ENCODE measurements at places on chromosomes 4 and X. TPM values are rescaled to one million over a fixed set of nuclear protein-coding genes. Genes with fewer than 3 reads are reported as not detected.

DNA sequence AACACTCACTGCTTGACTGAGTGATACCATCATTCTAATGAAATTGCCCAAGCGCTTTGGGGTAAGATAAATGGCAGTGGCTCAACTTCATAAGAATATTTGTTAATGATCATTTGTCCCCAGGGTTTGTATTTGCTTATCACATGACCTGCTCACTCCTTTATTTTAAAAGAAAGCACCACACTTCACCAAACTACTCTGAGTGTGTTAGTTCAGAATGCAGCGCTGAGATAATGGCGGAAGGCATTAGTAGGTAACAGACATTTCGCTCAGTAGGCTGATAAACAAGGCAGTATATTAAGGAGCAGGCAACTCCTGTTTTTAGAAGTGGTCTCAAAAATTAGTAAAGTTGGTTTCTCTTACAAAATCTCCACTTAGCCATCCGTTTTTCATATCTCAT is 1.6 kb downstream of the SNX25 start:
- DNase-seq, result no peak

DNA sequence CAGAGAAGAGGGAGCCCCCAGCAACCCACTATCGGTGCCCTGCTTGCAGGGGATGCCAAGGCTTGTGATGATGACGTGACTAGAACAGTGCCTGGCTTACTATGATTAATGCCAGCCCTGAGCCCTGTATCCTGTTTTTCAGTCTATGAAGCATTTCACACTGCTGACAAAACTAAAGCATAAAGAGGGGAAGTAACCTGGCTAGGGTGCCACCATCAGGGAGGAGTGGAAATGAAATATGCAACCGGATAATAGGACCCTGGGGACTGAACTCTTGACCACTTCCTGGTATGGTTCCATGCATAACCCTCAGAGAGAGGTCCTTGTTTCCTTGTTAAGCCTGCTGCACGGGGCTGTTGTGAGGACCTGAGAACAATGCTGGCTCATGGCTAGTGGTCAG is 50.3 kb downstream of the MED28 start:
- no peak for DNase-seq

DNA sequence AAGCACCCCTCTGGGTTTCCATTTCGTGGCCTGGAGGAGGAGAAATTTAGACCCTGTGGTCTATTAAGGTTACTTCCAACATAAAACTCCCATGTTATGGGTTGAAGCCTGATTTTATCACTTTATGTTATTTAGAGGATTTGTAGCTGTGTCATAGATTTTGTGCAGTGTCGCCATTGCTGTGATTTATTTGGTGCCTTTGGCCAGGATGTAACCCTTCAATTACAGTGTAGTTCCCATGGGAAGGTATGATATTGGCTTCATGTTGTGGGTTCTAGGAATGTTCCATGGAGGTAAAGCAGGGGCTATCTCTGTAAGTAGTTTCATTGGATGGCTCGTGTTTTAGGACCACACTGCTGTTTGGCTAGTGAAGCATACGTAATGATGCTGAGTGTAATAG is 58.5 kb downstream of the TMEM131L start:
- DNase-seq, result no peak

DNA sequence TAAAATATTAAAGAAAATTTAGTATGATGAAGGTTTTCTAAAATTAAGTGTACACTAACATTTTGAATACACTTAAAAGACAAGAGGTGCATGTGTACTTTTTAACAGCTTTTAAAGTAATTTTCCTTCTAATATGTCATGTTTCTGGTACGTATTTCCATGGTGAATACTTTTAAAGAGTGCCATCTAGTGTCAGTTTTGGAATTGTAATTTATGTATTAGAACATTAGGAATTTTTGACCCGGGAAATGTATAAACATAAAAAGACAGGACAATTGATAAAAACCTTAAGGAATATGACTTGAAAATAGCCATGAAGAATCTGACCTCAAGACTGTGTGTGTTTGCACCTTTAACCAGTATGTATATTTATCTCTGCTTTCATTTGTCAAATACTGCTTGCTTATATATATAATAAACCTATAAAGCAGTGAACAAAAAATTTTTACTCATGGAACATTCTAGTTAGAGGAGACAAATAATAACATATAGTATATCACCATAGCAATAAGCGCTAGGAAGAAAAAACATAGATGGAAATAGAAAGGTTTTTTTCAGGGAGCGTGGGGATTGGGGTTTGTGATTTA is 7.2 kb downstream of the GSTCD start:
- no peak for DNase-seq

- no peak for DNase-seq
These were observed 127.7 kb downstream of the MANBA start for GRCh38 chr4:102633100-102633499.

DNA sequence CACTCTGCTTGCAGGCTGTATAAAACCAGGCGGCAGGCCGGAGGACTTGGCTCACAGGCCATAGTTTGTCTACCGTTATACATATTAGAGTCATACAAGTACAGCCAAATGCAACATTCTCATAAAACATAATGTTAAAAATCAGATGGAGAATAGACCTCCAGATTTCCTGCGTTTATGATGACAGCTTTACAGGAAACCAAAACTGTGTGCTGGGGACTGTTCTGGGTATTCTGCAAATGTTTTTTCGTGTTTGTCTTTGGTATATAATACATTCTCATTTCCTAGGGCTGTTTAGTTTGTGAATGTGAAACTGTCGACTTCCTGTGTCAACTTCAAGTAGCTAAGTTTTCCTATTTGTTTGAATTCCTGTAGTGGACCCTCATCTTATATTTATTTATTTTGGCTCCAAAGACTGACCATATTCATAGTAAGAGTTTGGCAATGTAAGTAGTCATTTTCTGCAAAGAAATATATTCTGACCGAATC is 79.5 kb upstream of the FAM9C start:
- no peak for DNase-seq

DNA sequence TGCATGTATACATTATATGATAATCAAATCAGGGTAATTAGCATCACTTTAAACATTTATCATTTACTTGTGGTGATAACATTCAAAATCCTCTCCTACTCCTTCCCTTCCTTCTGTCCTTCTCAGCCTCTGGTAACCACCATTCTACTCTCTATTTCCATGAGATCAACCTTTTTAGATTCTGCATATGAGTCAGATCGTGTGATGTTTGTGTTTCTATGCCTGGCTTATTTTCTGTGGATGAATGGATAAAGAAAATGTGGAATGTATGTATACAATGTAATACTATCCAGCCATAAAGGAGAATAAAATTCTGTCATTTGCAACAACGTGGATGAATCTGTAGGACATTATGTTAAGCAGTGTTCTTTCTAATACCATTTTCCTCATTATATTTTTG is 123.9 kb downstream of the NAA11 start:
- DNase-seq, result no peak

DNA sequence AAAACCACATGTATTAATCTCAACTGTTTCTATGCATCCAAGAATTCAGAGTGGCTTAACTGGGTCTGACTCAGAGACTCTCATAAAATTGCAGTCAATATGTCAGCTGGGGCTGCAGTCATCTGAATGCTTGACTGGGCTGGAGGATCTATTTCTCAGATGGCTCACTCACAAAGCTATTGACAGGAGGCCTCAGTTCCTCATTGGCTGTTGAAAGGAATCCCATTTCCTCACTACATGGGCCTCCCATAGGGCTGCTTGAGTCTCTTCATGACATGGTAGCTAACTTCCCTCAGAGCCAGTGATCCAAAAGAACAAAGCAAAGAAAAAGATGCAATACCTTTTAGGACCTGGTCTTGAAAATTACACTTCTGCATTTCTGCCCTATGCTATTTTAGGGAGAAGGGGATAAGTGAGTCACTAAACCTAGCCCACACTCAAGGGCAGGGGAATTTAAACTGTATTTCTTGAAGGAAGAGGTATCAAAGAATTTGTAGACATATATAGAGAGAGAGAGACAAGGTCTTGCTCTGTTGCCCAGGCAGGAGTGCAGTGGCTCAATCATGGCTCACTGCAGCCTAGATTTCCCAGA is 9.8 kb downstream of the SCFD2 start:
- no peak for DNase-seq

DNA sequence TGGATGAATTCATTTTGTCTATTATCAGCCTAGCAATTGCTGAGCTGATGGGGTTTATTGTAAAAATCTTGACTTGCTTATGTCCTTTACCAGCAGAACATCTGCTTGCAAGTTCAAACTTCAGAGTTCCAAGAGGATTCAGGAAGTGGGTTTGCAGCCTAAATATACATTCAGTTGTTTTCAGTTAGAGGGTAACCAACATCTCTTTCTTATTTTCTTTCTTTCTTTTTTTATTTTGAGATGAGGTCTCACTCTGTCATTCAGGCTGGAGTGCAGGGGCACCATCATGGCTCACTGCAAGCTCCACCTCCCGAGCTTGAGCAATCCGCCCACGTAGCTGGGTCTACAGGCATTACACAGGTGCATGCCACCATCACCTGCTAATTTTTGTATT is 31.4 kb upstream of the FHL1 start:
- DNase-seq, result no peak

DNA sequence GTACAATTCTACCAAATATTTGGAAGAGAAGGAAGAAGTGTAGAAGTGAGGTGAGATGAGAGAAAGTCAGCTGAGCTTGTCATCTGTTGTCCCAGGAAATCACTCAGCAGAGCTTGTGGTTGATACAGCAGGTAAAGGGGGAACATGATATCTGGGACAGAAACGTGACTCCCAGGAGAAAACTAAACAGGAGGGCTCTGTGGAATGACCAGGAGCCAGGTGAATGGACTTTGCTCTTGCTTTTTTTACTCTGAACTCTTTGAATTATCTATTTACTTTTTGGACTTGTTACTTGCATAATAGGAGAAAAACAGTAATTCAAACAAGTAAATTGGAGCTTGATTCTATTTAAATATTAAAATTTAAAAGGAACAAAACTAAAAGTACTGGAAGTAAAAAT is 555.6 kb upstream of the FRG1 start:
- DNase-seq, result no peak

- no peak for DNase-seq
These were observed 346.6 kb upstream of the GNPDA2 start for GRCh38 chr4:45072981-45073380.

- DNase-seq, result no peak
These were observed 50.4 kb downstream of the CCDC160 start for GRCh38 chrX:134287346-134287745.

GRCh38 chr4:100359441-100359840 is 158.4 kb downstream of the EMCN start:
- DNase-seq, result no peak

DNA sequence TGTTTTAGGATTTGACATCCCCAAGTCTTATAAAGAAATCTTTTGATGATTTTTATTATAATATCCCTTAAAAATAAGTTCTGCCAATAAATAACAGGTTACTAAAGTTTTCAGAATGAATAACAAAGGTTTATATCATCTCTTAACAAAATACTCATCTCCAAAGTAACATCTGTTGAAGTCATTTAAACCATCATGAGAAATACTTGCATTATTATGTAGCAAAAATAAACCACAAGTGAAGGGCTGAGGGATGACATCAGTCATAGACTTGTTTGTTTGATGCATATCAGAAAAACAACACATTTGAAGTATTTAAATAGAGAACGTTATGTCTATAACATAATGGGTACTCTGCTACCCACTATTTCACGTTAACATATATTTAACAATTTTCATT is 114.9 kb downstream of the SPOCK3 start:
- DNase-seq, result no peak

- no peak for DNase-seq
These were observed 143.4 kb downstream of the KLHL13 start for GRCh38 chrX:117973110-117973807.

GRCh38 chrX:149267878-149268813 is 237.0 kb downstream of the IDS start:
- DNase-seq, result no peak

DNA sequence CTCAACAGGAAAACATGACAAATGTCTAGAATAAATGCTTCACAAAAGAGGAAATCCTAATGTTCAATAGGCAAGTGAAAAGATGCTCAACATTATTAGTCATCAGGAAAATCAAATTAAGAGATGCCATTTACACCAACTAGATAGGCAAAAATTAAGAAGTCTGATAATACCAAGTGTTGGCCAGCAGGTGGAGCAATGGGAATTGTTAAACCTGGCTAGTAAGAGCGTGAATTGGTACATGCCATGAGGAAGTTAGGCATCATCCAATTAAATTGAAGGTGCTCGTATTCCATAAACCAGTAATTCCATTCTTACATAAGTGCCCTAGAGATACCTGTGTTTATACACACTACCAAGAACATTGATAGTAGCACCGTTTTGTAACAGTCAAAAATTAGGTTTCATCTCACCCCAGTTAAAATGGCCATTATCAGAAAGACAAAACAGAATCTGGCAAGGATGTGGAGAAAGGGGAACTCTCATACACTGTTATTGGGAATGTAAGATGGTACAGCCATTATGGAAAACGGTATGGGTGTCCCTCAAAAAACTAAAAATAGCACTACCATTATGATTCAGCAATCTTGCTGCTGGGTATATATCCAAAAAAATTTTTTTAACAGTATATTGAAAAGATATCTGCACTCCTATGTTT is 14.0 kb upstream of the ZCCHC18 start:
- DNase-seq, result no peak

The PABPC1L2B gene
- total RNA-seq, result not detected

The ERAS gene
- total RNA-seq, result not detected

The RNF150 gene
- 18.4 TPM for total RNA-seq

The SEC24B gene
- total RNA-seq, result 40.8 TPM

The GLRA2 gene
- not detected for total RNA-seq

The IL21 gene
- not detected for total RNA-seq

The MFAP3L gene
- total RNA-seq, result 10.1 TPM

The GSTCD gene
- total RNA-seq, result 8.4 TPM

The ADRA2C gene
- 36.4 TPM for total RNA-seq

Data from aorta (tissue), 5 donors.